CMK (cell line): ENCODE measurements at places on chromosomes 7 and 10.

- DNase-seq, result no peak
Observed at GRCh38 chr10:102679596-102679995, 34.6 kb downstream of the ARL3 start.

- DNase-seq, result no peak
Observed at GRCh38 chr7:98215561-98216495, 4.6 kb downstream of the BHLHA15 start.

DNA sequence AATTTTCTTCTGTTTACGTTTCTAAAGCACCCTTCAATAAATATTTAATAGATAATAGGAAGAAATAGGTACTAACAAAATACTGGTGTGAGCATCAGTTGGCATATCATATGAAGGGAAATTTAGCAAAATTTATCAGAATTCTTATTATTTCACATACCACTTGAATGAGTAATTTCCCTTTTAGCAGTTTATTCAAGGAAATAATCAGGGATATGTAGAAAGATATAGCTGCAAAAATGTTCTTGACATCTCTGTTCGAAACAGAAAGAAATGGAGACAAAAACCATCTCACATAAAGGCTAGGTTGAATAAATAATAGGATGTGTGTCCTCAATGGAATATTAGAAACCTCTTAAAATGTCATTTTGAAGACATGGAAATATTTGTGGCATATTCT lies 35.8 kb upstream of the PIP4K2A start:
- no peak for DNase-seq

GRCh38 chr10:75197066-75197465 lies 13.5 kb upstream of the VDAC2 start:
- DNase-seq, result no peak

GRCh38 chr7:70318511-70318910 lies 720.2 kb downstream of the AUTS2 start:
- DNase-seq, result no peak

DNA sequence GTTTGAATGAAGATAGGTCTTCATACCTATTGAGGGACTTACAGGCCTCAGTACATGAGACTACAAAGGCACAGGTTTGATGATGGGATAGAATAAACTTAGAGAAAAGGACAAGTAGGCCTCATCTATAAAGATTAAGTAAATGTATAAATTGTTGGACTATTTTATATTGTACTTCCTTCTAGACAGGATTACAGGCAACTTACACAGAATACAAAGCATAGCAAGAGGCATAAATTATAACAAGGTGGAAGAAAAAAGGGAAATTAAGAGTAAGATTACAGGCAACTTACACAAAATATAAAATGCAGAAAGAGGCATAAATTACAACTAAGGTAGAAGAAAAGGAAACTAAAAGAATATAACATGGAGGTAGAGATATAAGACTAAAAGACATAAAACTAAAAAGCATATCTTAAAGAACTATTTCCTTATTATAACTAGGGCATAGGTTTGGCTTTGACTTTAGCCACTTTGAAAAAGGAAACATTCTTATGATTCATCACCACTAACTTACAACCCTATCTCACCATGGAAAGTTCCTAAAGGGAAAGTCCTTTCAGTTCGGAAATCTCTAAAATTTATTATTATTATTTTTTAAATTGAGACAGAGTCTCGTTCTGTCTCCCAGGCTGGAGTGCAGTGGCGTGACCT lies 153.1 kb downstream of the GALNT11 start:
- DNase-seq, result no peak

- no peak for DNase-seq
Observed at GRCh38 chr7:7799138-7799537, 80.7 kb upstream of the RPA3 start.

GRCh38 chr10:119541459-119542356 lies 811 bp downstream of the RGS10 start:
- DNase-seq, result no peak

GRCh38 chr10:103751667-103752290 lies 103.6 kb downstream of the SH3PXD2A start:
- no peak for DNase-seq

GRCh38 chr10:5538446-5538845 lies 13.7 kb downstream of the CALML3 start:
- DNase-seq, result no peak

- DNase-seq, result no peak
Observed at GRCh38 chr7:149664666-149665065, 108.7 kb downstream of the ZNF467 start.

GRCh38 chr10:98224509-98224908 lies 43.5 kb downstream of the LOXL4 start:
- no peak for DNase-seq

GRCh38 chr10:33117230-33117629 lies 159.2 kb upstream of the ITGB1 start:
- DNase-seq, result no peak

DNA sequence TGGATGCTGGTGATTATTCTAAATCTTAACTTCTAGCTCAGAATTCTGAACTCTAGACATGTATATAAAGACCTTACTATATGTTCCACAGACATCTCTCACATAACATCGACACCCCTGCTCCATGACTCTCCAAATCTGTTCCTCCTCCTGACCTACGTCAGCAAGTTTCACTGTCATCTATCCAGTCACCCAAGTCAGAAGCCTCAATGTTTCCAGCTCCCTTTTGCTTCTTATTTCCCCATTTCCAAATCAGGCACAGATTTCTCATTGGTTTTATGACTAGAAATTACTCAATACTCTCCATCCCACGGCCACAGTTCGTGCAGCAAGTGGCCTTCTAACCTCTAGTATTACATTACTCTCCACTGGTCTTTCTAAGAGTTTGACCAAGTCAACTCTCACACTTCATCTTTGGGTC lies 28.5 kb downstream of the EPC1 start:
- DNase-seq, result no peak

- no peak for DNase-seq
Observed at GRCh38 chr7:23020742-23021401, 6.9 kb upstream of the HYCC1 start.
